ENCODE measurements at places on chromosomes 4 and X.
A peak's percentile ranks its signal among the peaks of the same experiment; 100 is the strongest.

GRCh38 chr4:80138551-80139538 lies 58.5 kb upstream of the PRDM8 start:
- DNase-seq = no peak

DNA sequence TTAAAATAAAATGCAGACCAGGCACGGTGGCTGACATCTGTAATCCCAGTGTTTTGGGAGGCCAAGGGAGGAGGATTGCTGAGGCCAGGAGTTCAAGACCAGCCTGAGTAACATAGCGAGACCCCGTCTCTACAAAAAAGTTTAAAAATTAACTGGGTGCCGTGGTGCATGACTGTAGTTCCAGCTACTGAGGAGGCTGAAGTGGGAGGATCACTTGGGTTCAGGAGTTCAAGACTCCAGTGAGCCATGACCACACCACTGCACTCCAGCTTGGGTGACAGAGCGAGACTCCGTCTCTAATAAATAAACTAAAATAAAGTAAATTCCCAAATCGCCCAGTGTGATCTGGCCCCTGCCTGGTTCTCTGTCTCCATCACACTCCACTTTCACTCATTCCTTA lies 43.7 kb downstream of the TENM3 start:
- DNase-seq = no peak

GRCh38 chr4:2008671-2008920 lies 178 bp downstream of the NELFA start:
- DNase-seq = no peak

- DNase-seq = no peak
Observed at GRCh38 chr4:15402974-15403373, 24.9 kb upstream of the C1QTNF7 start.

DNA sequence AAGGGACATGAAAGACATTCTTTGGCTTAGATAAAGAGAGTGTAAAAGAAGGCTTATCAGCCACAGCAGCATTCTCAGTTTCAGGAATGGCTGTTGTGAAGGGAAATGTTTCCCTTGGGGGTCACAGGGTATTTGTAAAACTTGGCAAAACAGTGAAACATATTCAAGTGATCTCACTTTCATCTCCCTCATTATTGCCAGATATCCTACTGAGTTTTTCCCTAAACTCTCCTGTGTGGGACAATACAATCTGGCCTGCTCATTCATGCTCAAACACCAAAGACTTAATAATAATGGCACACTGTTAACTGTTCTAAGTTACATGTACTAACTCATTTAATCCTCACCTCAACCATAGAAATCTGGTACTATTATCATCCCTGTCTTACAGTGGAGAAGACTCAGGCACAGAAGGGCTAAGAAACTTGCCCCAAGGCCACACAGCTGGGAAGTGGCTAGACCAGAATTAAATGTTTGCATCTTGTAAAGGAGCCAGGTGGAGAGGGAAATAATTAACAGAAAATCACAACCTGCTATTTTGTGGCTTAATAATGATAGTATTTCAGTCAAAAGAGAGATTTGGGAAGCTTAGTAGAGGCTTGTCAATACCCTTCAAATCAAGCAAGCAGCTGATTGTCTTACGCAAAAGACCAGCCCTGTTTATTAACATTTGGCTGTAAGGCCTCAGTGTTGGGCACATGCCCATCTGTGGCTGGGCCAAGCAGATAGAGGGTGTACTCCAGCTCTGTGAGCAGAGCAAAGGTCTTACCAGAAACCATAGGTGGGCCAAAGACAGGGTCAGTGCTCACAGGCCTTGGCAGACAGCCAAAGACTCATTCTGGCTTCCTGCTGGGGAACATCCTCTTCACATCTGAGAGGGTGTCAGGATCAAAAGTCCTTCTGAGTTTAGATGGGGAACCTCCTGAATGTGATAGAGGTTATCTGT lies 17.3 kb downstream of the SMPX start:
- DNase-seq = peak; percentile 70

GRCh38 chr4:53767482-53767881 lies 176.2 kb upstream of the LNX1 start:
- DNase-seq = no peak

GRCh38 chr4:184364100-184364921 lies 110.0 kb downstream of the IRF2 start:
- DNase-seq = no peak

GRCh38 chr4:39525822-39526690 lies 1.2 kb downstream of the UGDH start:
- peak; percentile 44 for DNase-seq

- DNase-seq = no peak
Observed at GRCh38 chr4:101292214-101292613, 55.1 kb downstream of the PPP3CA start.

DNA sequence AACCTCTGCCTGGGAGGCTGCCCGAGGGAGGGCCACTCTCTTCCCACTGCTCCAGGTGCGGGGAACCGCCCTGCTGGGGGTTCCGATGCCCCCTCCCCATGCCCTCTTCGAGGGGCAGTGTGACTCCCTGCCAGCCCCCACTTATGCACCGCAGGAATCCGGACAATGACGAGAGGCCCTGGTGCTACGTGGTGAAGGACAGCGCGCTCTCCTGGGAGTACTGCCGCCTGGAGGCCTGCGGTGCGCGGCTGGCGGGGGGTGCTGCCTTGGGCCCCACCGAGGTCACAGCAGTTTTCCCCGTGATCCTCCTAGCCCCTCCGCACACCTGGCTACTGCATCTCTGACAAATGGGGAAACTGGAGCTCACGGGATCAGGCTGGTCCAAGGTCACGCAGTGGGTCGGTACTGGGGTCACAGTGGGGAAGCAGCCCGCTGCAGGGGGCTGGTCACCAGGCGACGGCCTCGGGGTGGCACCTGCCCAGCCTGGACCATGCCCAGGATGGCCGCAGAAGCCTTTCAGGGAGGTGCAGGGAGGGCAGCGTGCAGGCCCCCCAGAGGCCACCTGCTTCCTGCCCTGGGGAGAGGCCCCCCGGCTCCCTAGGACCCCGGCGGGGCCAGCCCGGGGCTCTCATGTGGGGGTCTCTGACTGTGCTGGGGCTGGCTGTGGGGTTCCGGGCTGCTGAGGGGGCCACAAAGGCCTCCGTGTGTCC lies 3.5 kb downstream of the HGFAC start:
- no peak for DNase-seq

DNA sequence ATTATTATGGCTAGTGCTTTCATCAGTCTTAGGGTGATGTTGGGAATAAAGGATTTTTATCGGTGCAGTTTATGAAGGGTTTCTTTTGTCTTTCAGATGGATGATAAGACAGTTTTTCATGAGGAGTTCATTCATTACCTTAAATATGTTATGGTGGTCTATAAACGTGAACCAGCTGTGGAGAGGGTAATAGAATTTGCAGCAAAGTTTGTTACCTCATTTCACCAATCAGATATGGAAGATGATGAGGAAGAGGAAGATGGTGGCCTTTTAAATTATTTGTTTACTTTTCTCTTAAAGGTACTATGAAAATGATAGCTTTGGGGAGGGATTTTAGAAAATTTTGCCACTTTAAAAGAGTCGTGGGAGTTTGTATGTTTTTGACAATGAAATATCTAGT lies 1.3 kb downstream of the NCAPG start:
- no peak for DNase-seq

GRCh38 chr4:164765833-164766232 lies 11.9 kb downstream of the SMIM31 start:
- DNase-seq = no peak

GRCh38 chr4:95572304-95572991 lies 23.7 kb upstream of the UNC5C start:
- no peak for DNase-seq

- DNase-seq = no peak
Observed at GRCh38 chr4:48347282-48347921, 6.1 kb downstream of the SLAIN2 start.

GRCh38 chr4:153794006-153794405 lies 5.1 kb upstream of the SFRP2 start:
- no peak for DNase-seq

DNA sequence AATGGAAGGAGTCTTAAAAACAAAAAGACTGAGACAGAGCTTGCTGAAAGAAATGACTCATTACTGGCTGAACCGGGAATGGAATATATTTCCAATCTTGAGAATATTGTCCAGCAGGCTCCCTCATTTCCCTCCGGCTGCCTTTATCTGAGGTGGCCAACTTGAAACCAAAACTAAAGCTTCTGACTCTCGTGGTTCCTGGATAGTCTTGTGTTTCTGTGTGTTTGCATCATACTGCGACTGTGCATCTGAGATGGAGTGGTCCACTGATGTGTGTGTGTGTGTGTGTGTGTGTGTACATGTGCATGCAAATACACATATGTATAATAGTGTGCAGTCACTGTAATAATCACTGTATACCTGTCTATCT lies 145.6 kb upstream of the SCML1 start:
- DNase-seq = no peak

GRCh38 chr4:84235126-84235944 lies 263.8 kb downstream of the NKX6-1 start:
- no peak for DNase-seq

DNA sequence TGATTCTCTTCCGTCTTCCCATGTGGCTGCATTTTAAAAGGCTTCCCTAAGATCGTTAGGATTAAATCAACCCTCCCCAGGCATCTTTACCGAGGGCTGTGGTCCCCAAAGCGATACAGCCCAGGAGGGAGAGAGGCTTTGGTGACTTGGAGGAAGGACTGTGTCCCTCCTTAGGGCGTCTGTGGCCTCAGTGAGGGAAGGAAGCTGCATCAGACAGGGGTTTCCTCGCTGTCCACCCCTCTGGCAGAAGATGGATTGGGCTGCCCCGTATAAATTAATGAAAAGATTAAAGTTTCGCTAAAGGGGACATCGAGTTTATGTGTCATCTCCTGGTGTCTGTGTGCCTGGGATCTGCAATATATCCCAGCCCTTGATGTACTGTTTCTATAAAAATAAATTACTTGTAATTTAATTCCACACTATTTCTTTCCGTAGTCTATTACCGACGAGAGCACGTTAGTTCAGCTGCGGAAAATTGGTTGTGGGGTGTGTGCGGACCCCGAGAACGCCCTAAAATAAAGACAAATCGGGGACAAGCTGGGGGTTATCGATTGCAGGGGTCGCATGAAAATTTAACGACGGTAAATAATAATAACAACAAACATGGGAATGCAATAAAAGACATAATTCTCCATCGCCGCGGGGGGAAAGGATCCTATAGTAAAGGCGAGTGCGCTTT lies 6.5 kb downstream of the SHOX start:
- no peak for DNase-seq

DNA sequence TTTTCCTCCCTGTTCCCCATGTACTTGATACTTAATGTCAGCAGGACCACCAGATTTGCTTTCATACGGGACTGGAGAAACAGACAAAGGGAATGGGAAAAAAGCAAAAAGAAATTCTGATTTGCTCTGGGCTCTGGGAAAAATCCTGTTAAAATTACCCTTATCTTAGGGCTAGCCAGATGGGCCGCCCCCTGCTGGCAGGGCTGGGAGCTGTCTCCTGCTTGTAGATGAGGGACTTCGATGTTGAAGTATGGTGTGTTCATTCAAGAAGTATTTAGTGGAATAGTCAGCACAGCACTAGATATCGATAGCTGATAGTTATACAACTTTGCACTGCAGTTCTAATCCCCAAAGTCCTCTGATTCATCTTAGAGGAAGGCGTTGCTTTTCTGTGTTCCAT lies 45.8 kb downstream of the BCORL1 start:
- no peak for DNase-seq
